ENCODE measurements at places on chromosomes 1 and 21.

GRCh38 chr1:10386761-10387676 is 11.8 kb upstream of the PGD start:
- no peak for DNase-seq

DNA sequence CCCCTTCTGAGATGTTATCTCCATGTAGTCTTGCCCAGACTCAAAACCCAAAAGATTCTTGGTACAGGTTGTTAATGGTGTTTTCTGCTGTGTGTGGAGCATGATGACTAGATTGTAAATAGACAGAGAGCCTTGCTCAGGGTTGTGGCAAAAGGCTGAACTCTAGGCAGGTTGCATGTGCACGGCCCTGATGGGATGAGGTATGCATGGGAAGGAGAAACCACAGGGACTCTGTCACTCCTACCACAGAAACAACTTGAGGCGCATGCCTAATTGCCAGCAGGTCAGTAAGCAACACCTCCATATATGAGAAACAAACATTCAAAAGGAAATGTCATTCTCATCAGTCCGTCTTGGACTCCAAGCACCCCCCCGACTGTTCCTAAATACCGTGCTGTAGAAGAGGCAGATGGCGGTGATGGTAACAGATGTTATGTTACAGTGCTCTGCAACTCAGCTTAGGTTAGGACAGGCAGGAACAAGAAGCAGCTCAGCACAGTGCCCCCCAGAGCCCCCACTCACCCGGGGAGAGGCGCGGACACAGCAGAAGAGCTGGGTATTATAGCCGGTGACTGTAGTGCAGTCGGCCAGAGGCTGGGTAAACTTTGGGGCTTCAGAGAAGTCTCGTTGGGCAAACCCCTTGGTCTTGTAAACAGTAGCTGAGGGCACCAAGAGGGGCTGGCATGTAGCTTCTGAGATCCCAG is 10.9 kb downstream of the MYBPHL start:
- no peak for DNase-seq

- no peak for DNase-seq
Measured at GRCh38 chr1:25651036-25651640, 34.5 kb downstream of the MAN1C1 start.

- no peak for DNase-seq
Measured at GRCh38 chr1:245880754-245881403, 626.2 kb downstream of the SMYD3 start.

DNA sequence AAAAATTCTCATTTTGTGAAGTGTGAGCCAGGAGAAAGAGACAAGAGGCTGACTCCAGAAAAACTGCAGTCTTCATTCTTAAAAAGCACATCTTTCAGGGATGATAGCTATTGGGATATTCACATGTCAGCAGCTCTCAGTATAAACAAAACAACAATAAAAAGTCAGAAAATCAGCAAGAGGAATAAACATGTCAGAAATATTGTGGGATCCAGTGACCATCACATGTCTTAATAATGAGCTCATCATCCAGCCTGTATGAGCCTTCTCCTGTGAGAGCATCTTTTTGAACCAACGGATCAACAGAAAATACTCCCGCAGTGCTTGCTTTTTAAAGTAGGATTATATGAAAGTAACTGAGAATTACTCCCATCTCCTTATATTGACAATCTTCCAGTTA is 241.6 kb downstream of the SMYD3 start:
- no peak for DNase-seq
